Activated CD4-positive, alpha-beta memory T cell treated with anti-CD3 and anti-CD28 coated beads for 36 hours (primary cell): ENCODE measurements at places on chromosomes 7 and 10.

- no peak for DNase-seq
These were observed 102.8 kb downstream of the TNS3 start for GRCh38 chr7:47478926-47479711.

- DNase-seq, result no peak
These were observed 192.2 kb upstream of the SVIL start for GRCh38 chr10:29826801-29827450.

GRCh38 chr10:6199131-6199733, 3.5 kb upstream of the PFKFB3 start:
- DNase-seq, result no peak

- DNase-seq, result no peak
These were observed 110.0 kb upstream of the SHH start for GRCh38 chr7:155922067-155922816.

- DNase-seq, result no peak
These were observed 995 bp upstream of the CFTR start for GRCh38 chr7:117478836-117479224.

DNA sequence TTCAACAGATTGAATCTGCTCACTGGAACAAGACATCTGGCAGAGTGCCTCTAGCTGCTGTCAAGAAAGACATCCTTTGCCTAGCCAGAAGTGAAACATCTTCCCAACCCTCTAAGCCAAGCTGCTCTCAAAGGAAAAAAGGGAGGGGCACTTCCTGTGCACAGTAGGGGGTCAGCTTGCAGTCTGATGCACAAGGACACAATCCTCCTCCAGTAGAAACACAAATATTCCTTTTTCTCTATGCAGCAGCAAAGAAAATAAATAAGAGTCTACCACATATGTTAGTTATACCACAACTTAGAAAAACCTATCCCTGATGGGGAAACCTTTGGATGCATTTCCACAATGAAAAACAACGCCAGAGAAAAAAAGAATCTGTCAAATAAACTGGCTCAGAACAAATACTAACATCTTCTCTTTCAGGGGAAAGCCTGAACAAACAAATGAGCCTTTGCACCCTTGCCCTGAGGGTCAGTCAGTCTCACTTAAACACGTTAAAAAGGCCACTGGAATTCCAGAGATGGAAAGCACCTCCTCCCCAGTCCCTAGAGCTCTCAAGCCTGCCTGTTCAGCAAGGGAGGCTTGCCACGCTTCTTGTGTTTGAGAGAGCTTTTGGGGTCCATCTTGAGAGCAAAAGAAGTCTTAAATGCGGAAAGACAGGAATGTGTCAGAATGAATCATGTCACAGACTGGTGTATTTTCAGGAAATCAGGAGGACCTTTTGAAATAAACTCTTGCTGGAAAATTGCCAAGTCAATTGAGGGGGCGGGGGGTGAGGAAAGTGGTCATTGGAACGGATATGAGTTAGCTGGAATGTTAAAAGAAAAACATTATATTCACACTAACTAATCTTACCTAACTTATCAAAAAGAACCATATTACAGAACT, 7.5 kb downstream of the LAMB1 start:
- no peak for DNase-seq

- no peak for DNase-seq
These were observed 35.7 kb downstream of the PPP1R3A start for GRCh38 chr7:113883096-113883495.

DNA sequence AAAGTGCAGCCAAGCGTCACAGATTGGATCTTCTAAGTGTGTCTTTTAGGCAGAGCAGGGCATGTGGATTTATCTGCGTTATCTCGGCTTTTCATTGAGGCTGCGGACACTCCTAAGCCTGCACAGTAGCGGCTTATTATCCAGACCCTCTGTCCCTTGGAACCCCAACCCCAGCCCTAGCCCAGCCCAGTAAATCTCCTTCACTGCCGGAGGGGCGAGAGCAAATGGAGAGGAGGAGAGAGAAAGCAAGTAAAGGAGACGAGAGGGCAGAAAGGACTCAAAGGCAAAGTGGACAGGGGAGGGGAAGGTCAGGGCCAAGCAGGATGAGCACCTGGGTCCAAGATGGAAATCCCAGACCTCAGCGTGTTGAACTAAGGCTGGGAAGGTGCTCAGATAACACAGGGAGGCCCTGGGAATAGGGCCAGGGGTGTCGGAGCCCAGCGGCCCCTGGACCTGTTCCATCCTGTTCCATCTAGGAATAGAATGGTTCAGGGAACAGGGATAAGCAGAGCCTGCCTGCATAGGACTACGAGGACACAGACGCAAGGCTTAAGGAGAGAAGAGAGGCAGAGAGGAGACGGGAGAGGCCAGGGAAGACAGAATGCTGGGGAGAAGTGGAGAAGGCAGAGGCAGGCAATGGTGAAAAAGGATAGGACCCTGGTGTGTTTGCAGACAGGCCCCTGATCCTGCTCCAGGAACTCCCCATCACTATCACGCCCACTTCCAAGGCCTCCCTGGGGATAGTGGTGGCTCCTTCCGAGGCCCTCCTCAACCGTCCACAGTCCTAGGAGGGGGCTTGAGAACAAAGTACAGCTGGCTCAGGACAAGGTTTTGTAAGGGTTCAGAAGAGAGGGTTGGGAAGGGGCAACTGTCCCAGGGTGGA, 99.6 kb downstream of the CHST15 start:
- DNase-seq, result no peak

DNA sequence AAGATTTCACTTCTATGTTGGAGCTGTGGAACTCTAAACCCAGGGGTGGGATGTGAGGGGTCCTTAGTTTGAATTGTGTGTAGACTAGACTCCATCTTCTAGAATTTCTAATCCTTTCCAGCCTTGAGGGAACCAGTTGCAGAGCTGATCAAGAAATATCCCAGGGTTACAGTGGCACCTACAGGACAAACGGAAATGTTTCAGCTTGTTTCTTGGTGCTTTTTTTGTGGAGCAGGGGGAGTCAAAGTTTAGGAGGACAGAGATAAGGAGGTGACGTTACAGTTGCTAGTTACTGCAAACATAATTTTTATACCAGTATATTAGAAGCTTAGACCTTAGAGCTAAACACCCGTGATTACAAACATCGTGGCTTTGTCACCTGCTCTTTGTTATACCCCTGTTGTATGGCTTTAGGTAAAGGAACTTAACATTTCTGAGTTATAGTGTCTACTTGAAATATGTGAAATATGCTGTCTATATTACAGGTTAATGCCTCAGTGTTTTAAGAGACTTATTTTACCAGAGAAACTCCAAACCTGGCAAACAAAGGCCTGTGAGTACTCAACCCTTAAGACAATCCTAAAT, 84.5 kb upstream of the DYNC1I1 start:
- no peak for DNase-seq

GRCh38 chr10:86878983-86879713, 78.3 kb downstream of the MMRN2 start:
- DNase-seq, result no peak

DNA sequence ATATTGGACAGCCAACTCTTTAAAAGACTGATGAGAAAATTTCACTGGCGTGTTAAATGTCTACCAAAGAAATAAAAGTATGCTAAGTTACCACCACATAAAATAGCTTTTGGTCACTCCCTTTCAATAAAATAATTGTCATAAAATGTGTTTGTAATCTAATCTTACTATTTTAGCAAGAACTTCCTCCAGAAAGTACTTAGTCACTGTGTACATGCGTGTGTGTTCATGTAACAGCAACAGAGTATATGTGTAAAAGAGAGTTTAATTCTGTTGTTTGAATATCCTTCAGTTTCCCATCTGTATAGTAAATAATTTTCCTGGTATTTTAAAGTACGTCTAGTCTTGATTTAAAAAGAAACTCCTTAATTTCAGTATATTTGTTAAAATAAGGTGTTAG, 35.0 kb upstream of the WASL start:
- no peak for DNase-seq

- no peak for DNase-seq
These were observed 33.5 kb downstream of the HTRA1 start for GRCh38 chr10:122494833-122495232.

DNA sequence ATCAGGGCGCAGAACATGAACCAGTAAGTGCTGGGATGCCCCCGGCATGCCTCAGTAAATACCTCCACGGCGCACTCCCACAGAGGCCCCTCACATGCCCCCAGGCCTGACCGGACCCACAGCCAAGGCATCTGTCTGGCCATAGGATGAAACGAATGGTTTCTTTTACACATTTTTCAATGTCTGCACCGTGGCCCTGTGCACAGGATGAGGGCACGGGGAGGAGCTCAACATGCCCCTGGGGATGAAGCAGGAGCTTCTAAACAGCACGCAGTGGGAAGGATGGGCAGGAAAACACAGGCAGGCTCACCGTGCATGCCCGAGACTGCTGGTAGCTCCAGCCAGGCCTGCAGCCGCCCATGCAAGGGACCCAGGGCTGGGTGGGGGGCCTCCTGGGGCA, 283.3 kb downstream of the TNS3 start:
- DNase-seq, result no peak

GRCh38 chr10:109996225-109996624, 11.6 kb upstream of the ADD3 start:
- no peak for DNase-seq
